ENCODE measurements at places on chromosomes 3 and 15. TPM values are rescaled to one million over a fixed set of nuclear protein-coding genes. Genes with fewer than 3 reads are reported as not detected.

- H3K27me3 ChIP-seq: no peaks in the 10 kb centered on the region
- H3K36me3 ChIP-seq: no peaks in the 10 kb centered on the region
- 0 out of 2 replicates have a peak, but pooled peaks cover 2% of the 10 kb centered on the region for H3K4me1 ChIP-seq
- no peak for DNase-seq
- H3K4me3 ChIP-seq: no peak overlapping the region
- H3K27ac ChIP-seq: no peak overlapping the region
Measured at GRCh38 chr3:41726891-41727290, 235.0 kb downstream of the ULK4 start.

DNA sequence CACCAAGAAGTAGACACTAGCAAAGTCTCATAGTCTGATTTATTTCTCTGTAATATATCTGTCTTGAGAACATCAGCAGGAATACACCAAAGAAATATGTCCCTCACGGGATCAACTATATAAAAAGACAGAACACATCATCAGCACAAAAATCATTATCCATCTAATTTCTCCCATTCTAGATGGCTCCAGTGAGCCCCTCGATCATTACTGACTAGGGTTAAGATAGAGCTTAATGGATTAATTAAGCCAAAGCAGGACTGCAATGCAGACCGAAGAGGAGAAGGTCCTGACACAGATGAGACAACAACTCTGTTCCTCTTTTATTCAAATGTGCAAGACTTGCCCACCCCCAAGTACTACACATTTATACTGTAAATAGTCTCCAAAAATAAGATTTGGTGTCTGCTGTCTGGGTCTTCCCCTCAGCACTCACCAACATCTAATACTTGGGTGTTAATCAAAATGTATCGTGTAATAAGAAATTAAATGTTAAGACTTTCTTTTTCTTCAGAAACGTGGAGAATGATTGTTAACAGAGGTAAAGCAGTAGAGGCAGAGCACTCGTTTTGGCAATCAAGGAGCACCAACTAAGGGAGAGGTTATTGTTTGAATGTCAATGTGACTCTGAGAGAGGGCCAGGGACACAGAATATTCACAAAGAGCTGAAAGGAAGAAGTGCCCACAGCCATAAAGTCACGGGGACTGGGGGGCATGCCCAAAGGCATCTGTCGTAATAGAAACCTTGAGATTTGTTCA is 133.6 kb downstream of the TIGIT start:
- peaks cover 23% of the 10 kb centered on the region for H3K4me1 ChIP-seq
- peaks cover 14% of the 10 kb centered on the region for H3K36me3 ChIP-seq
- no peak for DNase-seq
- H3K27ac ChIP-seq: peak overlapping the region; percentile 18

DNA sequence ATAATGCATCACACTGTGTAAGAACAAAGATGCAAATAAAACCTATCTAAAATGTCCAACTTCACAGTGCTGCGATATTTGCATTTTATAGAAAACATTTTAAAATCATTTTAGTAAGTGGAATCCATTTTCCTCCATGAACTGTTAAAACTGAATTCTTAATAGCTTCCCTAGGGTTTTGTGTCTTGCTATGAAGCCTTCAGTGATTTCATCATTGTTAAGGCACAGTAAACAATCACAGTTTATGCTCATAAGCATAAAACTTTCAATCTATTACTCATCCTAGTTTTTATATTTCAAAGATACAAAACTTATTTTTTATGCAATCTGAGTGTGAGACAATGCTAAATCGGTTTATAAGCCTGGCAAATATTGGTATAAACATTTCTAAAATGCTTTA is 509.7 kb downstream of the TUSC7 start:
- H3K27me3 ChIP-seq: no peaks in the 10 kb centered on the region
- H3K4me3 ChIP-seq: no peak overlapping the region
- H3K4me1 ChIP-seq: peaks cover 20% of the 10 kb centered on the region
- DNase-seq: no peak

Gene SRP14
- 190 TPM for total RNA-seq

- peaks cover 2% of the 10 kb centered on the region for H3K27me3 ChIP-seq
- H3K27ac ChIP-seq: no peak overlapping the region
- no peak for DNase-seq
- no peak overlapping the region for H3K4me3 ChIP-seq
Measured at GRCh38 chr15:83959477-83959876, 276.1 kb upstream of the GOLGA6L4 start.

DNA sequence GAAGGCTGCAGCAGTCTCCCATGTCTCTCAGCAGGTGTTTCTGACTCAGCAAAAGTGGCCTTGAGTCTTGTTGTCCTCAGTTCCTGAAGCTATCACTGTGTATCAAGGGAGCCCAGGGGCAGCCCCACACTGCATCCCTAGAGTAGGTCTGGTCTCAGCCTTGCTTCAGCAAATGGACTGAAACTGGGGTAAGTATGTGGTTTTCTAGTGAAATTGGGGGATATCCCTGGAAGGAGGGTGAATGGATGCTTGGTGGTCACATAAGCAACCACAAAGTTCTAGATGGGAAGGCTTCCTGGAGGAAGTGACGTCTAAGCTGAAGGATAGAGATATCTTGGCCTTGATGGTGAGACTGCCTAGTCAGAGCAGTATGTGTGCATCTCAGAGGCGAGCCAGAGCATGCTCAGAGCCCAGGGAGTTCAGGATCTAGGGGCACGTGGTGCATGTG is 38.4 kb downstream of the TMEM158 start:
- no peak overlapping the region for H3K27ac ChIP-seq
- no peaks in the 10 kb centered on the region for H3K36me3 ChIP-seq
- peaks cover 11% of the 10 kb centered on the region for H3K4me1 ChIP-seq
- DNase-seq: no peak

Gene TMC3
- not detected for total RNA-seq

Gene GCSAM
- not detected for total RNA-seq

DNA sequence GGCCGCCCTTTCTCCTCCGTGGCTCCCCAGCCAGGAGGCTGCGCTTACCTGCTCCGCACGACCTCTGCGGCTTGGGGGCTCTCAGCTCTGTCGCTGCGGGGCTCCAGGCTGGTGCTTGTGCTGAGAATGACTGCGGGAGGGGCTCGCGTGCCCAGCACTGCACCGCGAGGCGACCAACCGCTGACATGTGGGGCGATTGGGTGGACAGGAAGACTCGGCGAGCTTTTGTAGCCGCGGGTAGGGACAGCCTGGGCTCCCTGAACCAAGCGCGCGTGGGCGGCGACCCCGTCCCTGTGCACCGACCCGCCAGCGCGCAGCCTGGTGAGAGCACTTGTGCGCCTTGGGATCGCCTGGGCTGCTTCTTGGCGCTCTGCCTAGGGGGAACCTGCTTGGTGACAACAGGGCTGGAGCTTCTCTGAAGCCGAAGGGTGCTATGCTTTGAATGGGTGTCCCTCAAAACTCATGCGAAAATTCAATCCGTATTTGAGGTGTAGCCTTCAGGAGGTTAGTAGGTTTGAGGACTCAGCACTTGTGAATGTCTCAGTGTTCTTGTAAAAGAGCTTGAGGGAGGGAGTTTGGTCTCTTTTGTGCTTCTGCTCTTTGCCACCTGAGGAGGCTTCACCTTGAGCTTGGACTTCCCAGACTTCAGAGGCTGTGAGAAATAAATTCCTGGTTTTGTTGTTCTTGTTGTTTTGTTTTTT is 50.4 kb downstream of the IL12A start:
- no peak overlapping the region for H3K27ac ChIP-seq
- peaks cover 14% of the 10 kb centered on the region for H3K4me1 ChIP-seq
- peak overlapping the region; percentile 73 for H3K4me3 ChIP-seq
- peak; percentile 54 for DNase-seq
- H3K27me3 ChIP-seq: peaks cover 28% of the 10 kb centered on the region

- H3K4me1 ChIP-seq: no peaks in the 10 kb centered on the region
- H3K36me3 ChIP-seq: no peaks in the 10 kb centered on the region
- H3K27ac ChIP-seq: no peak overlapping the region
- no peak for DNase-seq
Measured at GRCh38 chr3:42403737-42404136, 6.7 kb downstream of the LYZL4 start.

Gene CCR2
- not detected for total RNA-seq

DNA sequence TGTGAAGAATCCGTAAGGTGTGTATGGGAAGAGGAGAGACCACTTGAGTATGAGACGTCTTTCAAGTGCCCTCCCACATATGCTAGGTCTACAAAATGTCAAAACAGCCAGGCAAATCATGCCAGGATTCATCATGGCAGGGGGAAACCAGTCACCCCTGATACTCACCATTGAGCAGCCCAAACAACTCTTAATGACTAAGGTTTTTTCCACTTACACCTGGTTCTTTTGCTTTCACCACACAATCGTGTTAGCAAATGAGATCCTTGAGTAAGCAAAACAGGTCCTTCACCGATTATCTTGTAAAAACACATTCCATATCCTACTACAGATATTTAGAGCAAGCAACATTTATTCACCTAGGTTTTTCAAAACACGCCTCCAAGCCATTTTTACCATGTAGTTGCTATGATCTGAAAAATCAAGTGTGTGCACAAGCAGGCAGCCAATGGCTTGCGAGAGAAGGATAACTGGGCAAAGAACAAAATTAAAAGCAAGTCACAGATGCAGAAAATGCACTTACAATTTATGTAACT is 177.5 kb upstream of the LPP start:
- H3K27me3 ChIP-seq: no peaks in the 10 kb centered on the region
- H3K36me3 ChIP-seq: peaks cover 14% of the 10 kb centered on the region

Gene MFGE8
- 719 TPM for total RNA-seq

DNA sequence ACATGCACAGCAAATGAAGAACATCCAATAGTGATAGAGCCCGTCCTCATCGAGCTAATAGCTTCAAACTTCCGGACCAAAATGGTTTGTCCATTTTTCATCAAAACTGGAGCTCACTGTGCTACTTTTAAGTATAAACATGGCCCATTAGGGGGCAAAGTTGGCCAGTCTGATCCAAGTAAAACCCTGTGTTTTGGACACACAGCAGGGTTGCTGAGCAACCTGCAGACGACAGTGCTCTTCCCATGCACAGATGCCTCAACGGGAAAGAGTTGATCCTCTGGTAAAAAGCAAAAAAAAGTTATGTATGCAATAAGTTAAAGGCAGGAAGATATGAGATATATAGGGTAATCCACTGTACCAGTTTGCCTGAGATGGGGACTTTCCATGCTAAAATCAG is 244.0 kb upstream of the THBS1 start:
- peaks cover 12% of the 10 kb centered on the region for H3K4me1 ChIP-seq
- no peak overlapping the region for H3K27ac ChIP-seq
- DNase-seq: no peak
- H3K4me3 ChIP-seq: no peak overlapping the region
- H3K36me3 ChIP-seq: no peaks in the 10 kb centered on the region
- no peaks in the 10 kb centered on the region for H3K27me3 ChIP-seq

DNA sequence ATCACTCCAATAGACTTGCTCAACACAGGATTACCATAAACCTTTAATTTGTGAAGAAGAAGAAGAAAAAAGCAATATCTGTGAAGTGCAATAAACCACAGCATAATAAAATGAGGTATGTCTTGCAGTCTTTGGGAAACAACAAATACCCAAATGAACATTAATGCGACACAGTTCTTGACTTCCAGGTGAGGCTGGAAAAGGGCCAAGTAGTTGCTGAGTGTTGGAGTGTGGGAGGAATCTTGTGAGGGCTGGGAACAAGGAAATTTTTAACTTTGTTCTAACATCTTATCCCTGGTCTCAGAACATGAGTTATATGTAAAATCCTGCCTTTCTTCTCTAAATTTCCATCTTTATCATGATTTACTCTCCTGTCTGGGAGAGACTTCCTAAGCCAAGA is 206.5 kb downstream of the DTWD1 start:
- no peak overlapping the region for H3K4me3 ChIP-seq
- H3K4me1 ChIP-seq: peaks cover 6% of the 10 kb centered on the region
- H3K36me3 ChIP-seq: no peaks in the 10 kb centered on the region
- no peaks in the 10 kb centered on the region for H3K27me3 ChIP-seq

Gene GOLGA8M
- 0.39 TPM for total RNA-seq

DNA sequence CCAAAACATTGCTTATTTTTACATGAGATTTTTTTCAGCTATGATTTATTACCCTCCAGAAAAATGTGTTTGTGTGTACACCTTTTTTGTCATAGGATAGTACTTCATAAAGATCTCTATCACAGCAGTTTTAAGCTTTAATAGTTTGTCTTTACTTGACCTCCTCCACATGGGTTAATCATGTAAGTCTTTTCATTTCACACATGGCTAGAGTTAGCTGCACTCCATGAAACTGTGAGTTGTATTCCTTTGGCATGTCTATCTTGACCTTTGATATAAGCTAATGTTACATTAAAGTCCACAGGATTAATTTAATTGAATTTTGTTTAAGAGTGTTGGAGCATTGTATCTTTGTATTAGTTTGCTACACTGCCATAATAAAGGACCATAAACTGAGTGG is 217.1 kb downstream of the OTOL1 start:
- DNase-seq: no peak
- H3K27ac ChIP-seq: no peak overlapping the region
- no peaks in the 10 kb centered on the region for H3K27me3 ChIP-seq
- H3K36me3 ChIP-seq: peaks cover 6% of the 10 kb centered on the region

Gene GRIP2
- total RNA-seq: 12.0 TPM

Gene CDCP1
- 14.6 TPM for total RNA-seq

DNA sequence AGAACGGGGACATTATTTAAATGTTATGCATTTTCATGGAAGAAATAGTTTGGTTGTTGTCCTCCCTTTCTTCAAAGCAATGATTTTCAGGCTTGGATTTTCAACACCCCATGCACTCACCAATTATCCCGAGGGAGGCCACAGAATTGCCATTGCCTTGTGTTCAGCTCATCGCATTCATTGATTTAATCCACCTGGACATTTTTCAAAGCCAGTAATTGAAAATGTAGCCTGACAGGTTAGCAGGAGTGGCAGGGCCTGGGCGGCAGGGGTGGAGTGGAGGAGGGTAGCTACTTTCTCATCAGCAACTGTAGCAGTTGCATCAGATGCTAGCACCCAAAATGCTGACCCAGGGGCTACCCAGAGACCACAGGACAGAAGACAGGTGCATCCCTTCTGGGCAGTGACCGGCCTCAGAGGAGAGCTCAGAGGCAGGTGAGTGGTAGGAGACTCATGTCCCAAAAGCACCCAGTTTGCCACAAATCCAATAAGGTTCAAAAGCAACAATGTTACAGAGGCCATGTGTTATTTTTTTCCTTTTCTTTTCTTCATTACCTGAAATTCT is 242.4 kb downstream of the CD47 start:
- H3K4me3 ChIP-seq: no peak overlapping the region
- peaks cover 10% of the 10 kb centered on the region for H3K4me1 ChIP-seq
- no peaks in the 10 kb centered on the region for H3K36me3 ChIP-seq
- H3K27ac ChIP-seq: no peak overlapping the region

DNA sequence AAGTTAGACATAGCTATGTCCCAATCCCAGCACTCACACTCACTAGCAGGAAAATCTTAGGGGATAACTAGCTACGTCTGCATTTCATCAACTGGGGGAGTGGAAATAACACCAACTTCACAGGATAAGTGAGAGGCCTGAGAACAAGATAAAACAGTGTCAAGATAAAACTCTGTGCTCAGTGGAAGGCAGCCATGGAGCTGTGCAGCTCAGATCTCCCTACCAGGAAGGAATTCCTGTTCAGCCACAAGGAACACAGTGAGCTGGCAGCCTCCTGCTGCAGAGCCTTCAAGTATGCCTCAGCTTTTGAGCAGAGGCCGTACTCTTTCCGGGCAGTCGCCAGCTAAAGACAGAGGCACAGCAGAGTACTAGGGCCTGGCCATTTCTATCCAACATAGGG is 115.8 kb upstream of the TOPAZ1 start:
- no peak overlapping the region for H3K4me3 ChIP-seq
- no peak for DNase-seq

Gene TRH
- total RNA-seq: 0.16 TPM

Gene MUC4
- 2.3 TPM for total RNA-seq

Gene SLC12A1
- total RNA-seq: 0.39 TPM
